ENCODE measurements at places on chromosomes 11 and 22.

- DNase-seq: no peak
Measured at GRCh38 chr11:1151366-1152315, 6.1 kb upstream of the MUC5AC start.

DNA sequence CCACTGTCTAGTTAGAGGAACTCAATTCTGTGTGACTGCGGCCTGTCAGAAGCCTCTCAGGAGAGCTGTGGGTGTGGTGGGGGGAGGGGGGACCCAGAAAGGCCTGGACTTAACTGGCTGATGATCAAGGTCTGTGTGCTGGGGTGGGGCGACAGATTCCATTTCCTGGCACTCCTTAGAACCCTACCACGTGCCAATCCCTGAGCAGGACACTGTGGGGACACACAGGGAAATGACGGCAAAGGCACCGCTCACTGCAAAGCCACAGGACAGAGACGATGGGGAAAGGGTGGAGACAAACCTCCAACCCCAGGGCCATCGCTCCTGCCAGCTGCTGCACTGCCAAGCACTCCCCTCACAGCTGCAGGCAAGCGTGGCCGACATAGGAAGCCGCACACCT lies 58.4 kb upstream of the BID start:
- no peak for DNase-seq

GRCh38 chr11:119854521-119854920 lies 125.5 kb upstream of the NECTIN1 start:
- DNase-seq: no peak

GRCh38 chr22:40480996-40481395 lies 110.6 kb downstream of the SGSM3 start:
- no peak for DNase-seq

GRCh38 chr11:92829121-92829520 lies 140.3 kb upstream of the MTNR1B start:
- DNase-seq: no peak

- DNase-seq: no peak
Measured at GRCh38 chr11:43585877-43586608, 94.5 kb upstream of the HSD17B12 start.

GRCh38 chr22:45631140-45631840 lies 40.3 kb upstream of the ATXN10 start:
- DNase-seq: no peak
